ENCODE measurements at places on chromosomes 5 and 9.

- DNase-seq = no peak
These were observed 297.8 kb downstream of the GADD45G start for GRCh38 chr9:89902450-89903140.

DNA sequence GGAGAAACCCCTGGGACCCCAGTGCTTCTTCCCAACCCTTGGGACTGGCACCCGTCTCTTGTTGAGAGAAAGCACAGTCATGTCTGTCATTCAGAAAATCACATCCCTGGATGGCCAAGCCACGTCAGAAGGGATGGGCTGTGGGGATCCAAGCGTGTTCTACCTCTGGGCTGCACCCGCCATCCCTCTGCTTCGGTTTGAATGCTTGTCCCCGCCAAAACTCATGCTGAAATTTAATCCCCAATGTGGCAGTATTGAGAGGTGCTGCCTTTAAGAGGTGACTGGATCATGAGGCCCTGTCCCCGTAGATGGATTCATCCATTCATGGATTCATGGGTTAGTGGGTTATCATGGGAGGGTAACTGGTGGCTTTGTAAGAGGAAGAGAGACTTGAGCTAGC is 27.0 kb downstream of the CEL start:
- no peak for DNase-seq

GRCh38 chr5:111914966-111915636 is 158.1 kb upstream of the NREP start:
- DNase-seq = no peak

DNA sequence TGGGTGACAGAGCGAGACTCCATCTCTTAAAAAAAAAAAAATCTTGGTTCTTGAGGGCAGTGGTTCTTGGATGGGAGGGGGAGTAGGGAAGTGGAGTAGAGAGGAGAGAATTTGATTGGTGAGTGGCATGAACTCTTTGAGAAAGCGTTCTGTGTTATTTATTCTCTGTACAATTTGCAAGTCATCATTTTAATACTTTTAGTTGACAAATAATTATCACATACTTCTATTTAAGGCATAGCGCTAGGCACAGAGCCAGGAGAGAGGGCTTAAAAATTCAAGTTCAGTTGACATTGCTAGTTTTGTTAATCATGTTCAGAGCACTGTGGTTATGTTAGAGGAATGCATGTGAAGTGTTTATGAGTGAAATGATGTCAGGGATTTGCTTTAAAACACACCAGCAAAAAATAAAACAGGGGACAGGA is 24.6 kb downstream of the HSDL2 start:
- no peak for DNase-seq

- no peak for DNase-seq
These were observed 522.6 kb upstream of the COX7C start for GRCh38 chr5:86095092-86095491.

DNA sequence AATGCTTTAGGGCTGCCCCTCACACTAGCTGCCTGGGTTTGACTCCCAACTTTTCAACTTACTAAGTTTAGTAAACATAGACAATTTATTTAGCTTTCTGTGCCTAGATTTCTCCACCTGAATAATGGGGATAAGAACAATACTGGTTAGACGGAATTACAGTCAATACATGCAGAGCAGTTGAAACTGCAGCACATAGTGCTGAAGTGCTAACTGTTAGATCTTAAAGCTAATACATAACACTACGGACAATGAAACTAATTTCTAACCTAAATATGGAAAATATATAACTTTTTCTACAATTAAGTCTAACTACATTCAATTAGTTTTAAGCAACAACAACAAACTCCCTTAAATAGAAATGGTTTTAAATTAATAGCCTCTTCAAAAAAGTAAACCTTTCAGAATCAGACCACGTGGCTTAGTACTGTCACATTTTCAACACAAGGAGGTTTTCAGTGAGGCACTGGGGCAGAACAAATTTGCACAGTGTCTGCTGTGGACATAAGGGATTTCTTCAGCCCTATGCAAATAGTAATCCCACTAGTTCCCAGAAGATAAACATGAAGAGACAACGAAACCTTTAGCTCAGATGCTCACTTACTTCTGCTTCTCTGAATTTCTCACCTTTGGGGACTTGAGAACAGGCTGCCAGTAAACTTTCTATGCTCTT is 293.4 kb downstream of the EDIL3 start:
- no peak for DNase-seq

GRCh38 chr9:115109486-115109885 is 8.5 kb downstream of the TNC start:
- DNase-seq = no peak

Measured in KBM-7 (cell line).